Smooth muscle cell of trachea (primary cell): ENCODE measurements at places on chromosomes 16 and 17. TPM values are rescaled to one million over a fixed set of nuclear protein-coding genes. Genes with fewer than 3 reads are reported as not detected.

Gene GLP2R
- total RNA-seq: under 0.01 TPM in 2 replicates

Gene KRT27
- total RNA-seq: not detected in 2 replicates

Gene MEIOB
- total RNA-seq: 0.15 and 0.33 TPM in 2 replicates

Gene SLC22A31
- 0.33 TPM in 1 of 2 replicates, not detected in the other for total RNA-seq

Gene NPIPA3
- total RNA-seq: 0.33 and 1.2 TPM in 2 replicates

Gene CHD9
- total RNA-seq: 38.0 and 89.7 TPM in 2 replicates

Gene TMEM88
- total RNA-seq: 0.17 and 0.44 TPM in 2 replicates

Gene RAMP2
- total RNA-seq: not detected in 2 replicates

Gene CLEC18B
- 0.29 and 1.3 TPM in 2 replicates for total RNA-seq

Gene SDF2
- total RNA-seq: 49.8 and 56.4 TPM in 2 replicates

Gene GIT1
- total RNA-seq: 23.0 and 31.9 TPM in 2 replicates

Gene RHBDL3
- total RNA-seq: under 0.01 and 0.33 TPM in 2 replicates

Gene SLFN14
- total RNA-seq: not detected in 2 replicates

Gene SLC25A10
- total RNA-seq: 6.6 and 19.3 TPM in 2 replicates

Gene CES5A
- not detected in 2 replicates for total RNA-seq

Gene SLX1B
- total RNA-seq: 16.7 and 28.7 TPM in 2 replicates

Gene CD300LB
- total RNA-seq: under 0.01 TPM in 1 of 2 replicates, not detected in the other

Gene RIPOR1
- 39.4 and 47.1 TPM in 2 replicates for total RNA-seq

Gene MT4
- total RNA-seq: not detected in 2 replicates

Gene COL1A1
- 1,022 and 2,022 TPM in 2 replicates for total RNA-seq

Gene GAS2L2
- total RNA-seq: not detected in 2 replicates

Gene PRSS53
- 2.5 and 2.8 TPM in 2 replicates for total RNA-seq

Gene HEATR3
- total RNA-seq: 18.4 and 20.1 TPM in 2 replicates

Gene ATP2A1
- 0.44 and 0.99 TPM in 2 replicates for total RNA-seq

Gene FADS6
- total RNA-seq: not detected in 2 replicates

Gene CBX8
- total RNA-seq: 3.8 and 5.8 TPM in 2 replicates

Gene CNGB1
- total RNA-seq: not detected in 2 replicates

Gene MYO19
- 33.1 and 49.9 TPM in 2 replicates for total RNA-seq

Gene PTGES3L
- 1.2 TPM in 1 of 2 replicates, not detected in the other for total RNA-seq

Gene NPIPA8
- not detected in 2 replicates for total RNA-seq

Gene CDK5R1
- 0.29 and 0.83 TPM in 2 replicates for total RNA-seq

Gene NTN3
- total RNA-seq: 1.5 and 5.3 TPM in 2 replicates

Gene HOXB8
- total RNA-seq: not detected in 2 replicates

Gene CAMTA2
- total RNA-seq: 16.7 and 20.3 TPM in 2 replicates

Gene PIRT
- not detected in 2 replicates for total RNA-seq

Gene MLYCD
- total RNA-seq: 4.1 and 5.1 TPM in 2 replicates

Gene ZNF624
- 4.8 and 6.0 TPM in 2 replicates for total RNA-seq

Gene CCDC137
- 8.3 and 9.5 TPM in 2 replicates for total RNA-seq

Gene IL17C
- total RNA-seq: not detected in 2 replicates

Gene PYY
- total RNA-seq: not detected in 2 replicates

Gene TP53TG3C
- not detected in 2 replicates for total RNA-seq

Gene GAA
- total RNA-seq: 19.9 and 99.1 TPM in 2 replicates

Gene NDE1
- 25.1 and 56.3 TPM in 2 replicates for total RNA-seq
